PC-3 (cell line): ENCODE measurements at places on chromosomes 16 and 17. TPM values are rescaled to one million over a fixed set of nuclear protein-coding genes. Genes with fewer than 3 reads are reported as not detected.

Gene SGCA
- total RNA-seq = not detected in 2 replicates

- no peak overlapping the region for H3K27ac ChIP-seq
These were observed 1287.8 kb upstream of the CDH8 start for GRCh38 chr16:63323722-63324705.

GRCh38 chr17:4038076-4038475 lies 73.8 kb upstream of the ATP2A3 start:
- H3K4me3 ChIP-seq = no peak overlapping the region
- DNase-seq = no peak
- H3K27ac ChIP-seq = no peak overlapping the region
- H3K4me1 ChIP-seq = no peaks in the 10 kb centered on the region

Gene NAGS
- total RNA-seq = 13.5 and 14.3 TPM in 2 replicates

DNA sequence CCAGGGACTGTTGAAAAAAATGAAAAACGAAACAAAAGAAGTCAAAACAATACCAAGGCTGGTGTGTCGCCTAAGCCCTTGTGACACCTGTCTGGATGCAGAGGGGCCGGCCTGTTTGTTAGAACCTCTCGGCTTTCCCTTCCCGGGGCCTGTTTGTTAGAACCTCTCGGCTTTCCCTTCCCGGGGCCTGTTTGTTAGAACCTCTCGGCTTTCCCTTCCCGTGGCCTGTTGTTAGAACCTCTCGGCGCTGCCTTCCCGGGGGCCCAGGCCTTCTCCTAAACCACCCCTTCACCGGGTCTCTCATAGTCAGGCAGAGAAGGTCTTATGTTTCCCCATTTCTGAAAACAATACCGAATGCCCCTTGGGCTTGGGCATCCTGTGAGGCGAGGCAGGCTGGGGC lies 180.0 kb downstream of the BANP start:
- no peak for DNase-seq
- H3K4me3 ChIP-seq = no peak overlapping the region
- H3K27me3 ChIP-seq = no peaks in the 10 kb centered on the region
- no peak overlapping the region for H3K27ac ChIP-seq
- H3K4me1 ChIP-seq = no peaks in the 10 kb centered on the region

GRCh38 chr17:9768381-9768934 lies 22.9 kb downstream of the DHRS7C start:
- H3K27me3 ChIP-seq = peaks cover 10% of the 10 kb centered on the region; the same call in 1 of the 2 replicates
- no peaks in the 10 kb centered on the region for H3K4me1 ChIP-seq
- H3K36me3 ChIP-seq = no peaks in the 10 kb centered on the region
- peak; percentile 56 for DNase-seq

DNA sequence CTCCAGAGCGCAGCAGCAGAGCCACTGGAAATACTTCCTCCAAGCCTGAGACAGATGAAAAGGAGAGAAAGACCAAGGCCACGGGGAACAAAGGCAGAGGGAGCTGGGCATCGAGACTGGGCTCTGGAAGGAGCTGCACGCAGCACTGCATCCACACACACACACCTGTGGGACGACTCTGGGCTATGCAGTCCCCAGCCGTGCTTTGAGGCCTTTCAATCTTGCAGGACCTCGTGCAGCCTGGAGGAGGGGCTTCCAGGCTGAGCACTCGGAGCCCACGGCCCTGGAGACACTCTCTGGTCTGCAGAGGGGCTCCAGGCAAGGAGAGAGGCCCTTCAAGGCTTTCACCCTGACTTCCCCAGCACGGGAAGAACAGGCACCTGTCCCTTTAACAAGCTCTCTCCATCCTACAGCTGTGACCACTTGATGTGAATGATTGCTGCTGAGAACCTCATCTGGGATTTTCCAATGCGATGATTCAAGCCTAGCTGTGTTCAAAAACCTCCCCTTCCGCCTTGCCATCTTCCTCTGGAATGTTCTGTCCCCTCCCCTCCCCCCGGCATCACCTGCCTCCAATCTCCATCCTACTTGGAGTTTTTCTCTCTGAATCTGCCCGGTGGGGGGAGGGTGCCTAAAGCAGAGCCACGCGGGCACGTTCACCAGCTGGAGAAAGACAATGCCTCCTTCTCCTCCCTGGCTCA lies 37.5 kb downstream of the RBFOX3 start:
- peaks cover 59% of the 10 kb centered on the region for H3K27me3 ChIP-seq
- DNase-seq = peak; percentile 16
- no peak overlapping the region for H3K27ac ChIP-seq
- H3K4me3 ChIP-seq = no peak overlapping the region
- H3K36me3 ChIP-seq = no peaks in the 10 kb centered on the region

Gene MRTFB
- total RNA-seq = 8.1 and 12.7 TPM in 2 replicates

Gene TNFAIP1
- total RNA-seq = 18.8 and 27.5 TPM in 2 replicates

- no peak overlapping the region for H3K27ac ChIP-seq
- H3K4me3 ChIP-seq = no peak overlapping the region
- H3K36me3 ChIP-seq = no peaks in the 10 kb centered on the region
- H3K27me3 ChIP-seq = no peaks in the 10 kb centered on the region
- no peaks in the 10 kb centered on the region for H3K4me1 ChIP-seq
These were observed 152.7 kb upstream of the ERCC4 start for GRCh38 chr16:13767215-13767614.

DNA sequence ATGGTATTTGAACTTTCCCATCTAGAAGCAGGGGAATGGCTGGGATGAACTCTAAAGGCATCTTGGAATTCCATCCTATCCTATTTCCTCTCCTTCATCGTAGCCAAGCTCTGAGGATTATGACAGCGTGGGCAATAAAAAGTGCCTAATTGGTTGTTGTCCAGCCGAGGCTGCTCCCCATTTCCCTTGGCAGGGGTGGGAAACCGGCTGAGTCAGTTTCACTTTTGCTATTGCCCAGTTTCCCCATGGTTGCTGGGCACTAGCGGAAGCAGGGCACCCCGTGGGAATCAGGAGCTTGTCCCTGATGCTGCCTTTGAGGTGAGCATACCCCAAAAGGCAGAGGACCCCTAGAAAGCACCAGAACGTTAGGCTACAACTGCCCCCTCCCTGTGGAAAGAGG lies 13.8 kb upstream of the SP2 start:
- no peaks in the 10 kb centered on the region for H3K36me3 ChIP-seq
- no peaks in the 10 kb centered on the region for H3K27me3 ChIP-seq
- no peak overlapping the region for H3K4me3 ChIP-seq
- no peak overlapping the region for H3K27ac ChIP-seq
- DNase-seq = peak; percentile 16
- no peaks in the 10 kb centered on the region for H3K4me1 ChIP-seq

DNA sequence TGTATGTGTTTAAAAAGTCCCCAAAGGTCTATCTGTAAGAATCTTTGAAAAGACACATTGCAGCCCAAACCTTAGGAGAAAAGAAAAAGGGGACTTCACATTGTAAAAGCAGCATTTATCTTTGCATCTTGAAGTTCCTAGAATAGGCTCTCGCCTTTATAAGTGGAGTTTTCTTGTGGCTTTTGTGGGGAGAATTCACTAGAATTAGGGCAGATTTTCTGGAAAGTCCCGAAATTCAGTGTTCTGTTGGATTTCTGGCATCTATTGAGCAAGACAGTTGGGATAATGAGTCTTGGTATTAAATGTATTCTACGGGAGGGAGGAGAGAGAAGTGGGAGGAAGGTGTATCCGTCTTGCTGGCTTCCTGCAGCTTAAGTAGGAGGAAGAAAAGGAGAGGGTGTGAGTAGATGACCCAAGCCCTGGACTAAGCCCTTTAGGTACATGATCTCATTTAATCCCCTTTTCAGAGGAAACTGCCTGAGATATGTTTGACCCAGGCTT lies 62.6 kb downstream of the PRKCA start:
- H3K4me1 ChIP-seq = peaks cover 10% of the 10 kb centered on the region
- no peak overlapping the region for H3K27ac ChIP-seq
- no peak overlapping the region for H3K4me3 ChIP-seq
- no peaks in the 10 kb centered on the region for H3K27me3 ChIP-seq
- H3K36me3 ChIP-seq = no peaks in the 10 kb centered on the region

Gene KRTAP4-3
- total RNA-seq = not detected in 2 replicates

DNA sequence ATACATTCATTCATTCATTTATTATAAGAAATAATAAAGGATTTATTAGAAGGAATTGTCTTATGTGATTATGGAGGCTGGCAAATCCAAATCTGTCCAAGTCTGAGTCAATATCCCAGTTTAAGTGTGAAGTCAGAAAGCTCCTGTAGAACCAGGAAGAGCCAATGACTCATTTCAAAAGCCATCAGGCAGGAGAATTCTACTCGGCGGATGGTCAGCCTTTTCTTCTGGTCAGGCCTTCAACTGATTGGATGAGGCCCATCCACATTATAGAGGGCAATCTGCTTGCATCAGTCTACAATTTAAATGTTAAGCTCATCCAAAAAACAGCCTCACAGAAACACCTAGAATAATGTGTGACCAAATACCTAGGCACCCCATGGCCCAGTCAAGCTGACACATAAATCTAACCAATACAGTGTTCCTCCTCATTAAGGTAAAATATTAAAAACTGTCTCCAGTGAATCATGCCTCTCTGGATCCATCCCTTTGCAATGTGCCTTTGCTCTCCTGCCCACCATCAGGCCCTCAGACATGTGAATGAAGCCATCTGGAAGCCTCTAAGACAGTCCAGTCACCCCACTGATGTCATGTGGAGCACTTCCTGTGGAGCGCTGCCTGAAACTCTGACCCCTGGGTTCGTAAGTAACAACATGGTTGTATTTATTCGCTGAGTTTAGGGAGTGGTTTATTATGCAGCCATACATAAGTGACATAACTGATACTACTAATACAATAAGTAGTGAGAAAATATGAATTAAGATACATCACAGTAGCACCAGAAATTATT lies 69.2 kb upstream of the WSB1 start:
- H3K27me3 ChIP-seq = no peaks in the 10 kb centered on the region
- DNase-seq = no peak
- no peak overlapping the region for H3K4me3 ChIP-seq
- H3K27ac ChIP-seq = no peak overlapping the region

GRCh38 chr16:11800382-11800718 lies 3.3 kb upstream of the ZC3H7A start:
- no peak overlapping the region for H3K4me3 ChIP-seq
- H3K27ac ChIP-seq = no peak overlapping the region
- H3K36me3 ChIP-seq = no peaks in the 10 kb centered on the region
- H3K4me1 ChIP-seq = peaks cover 11% of the 10 kb centered on the region
- no peaks in the 10 kb centered on the region for H3K27me3 ChIP-seq

DNA sequence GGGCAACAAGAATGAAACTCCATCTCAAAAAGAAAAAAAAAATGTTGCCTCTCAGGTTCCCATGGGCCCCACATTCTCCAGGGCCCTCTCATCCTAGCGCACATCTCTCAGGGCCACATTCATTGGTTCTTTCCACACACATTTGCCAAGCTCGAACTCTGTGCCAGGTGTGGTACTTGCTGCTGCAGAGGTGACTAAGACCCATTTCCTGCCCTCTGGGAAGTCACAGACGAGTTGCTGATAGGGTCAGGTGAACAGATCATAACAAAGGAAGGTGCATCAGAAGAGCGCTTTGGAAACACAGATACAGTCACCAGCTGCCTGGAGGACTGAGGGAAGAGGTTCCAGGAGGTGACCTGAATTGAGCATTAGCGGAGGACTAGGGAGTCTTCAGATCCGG lies 1.0 kb downstream of the GSDMA start:
- peak; percentile 74 for DNase-seq
- no peak overlapping the region for H3K4me3 ChIP-seq
- H3K27ac ChIP-seq = no peak overlapping the region
- no peaks in the 10 kb centered on the region for H3K4me1 ChIP-seq

DNA sequence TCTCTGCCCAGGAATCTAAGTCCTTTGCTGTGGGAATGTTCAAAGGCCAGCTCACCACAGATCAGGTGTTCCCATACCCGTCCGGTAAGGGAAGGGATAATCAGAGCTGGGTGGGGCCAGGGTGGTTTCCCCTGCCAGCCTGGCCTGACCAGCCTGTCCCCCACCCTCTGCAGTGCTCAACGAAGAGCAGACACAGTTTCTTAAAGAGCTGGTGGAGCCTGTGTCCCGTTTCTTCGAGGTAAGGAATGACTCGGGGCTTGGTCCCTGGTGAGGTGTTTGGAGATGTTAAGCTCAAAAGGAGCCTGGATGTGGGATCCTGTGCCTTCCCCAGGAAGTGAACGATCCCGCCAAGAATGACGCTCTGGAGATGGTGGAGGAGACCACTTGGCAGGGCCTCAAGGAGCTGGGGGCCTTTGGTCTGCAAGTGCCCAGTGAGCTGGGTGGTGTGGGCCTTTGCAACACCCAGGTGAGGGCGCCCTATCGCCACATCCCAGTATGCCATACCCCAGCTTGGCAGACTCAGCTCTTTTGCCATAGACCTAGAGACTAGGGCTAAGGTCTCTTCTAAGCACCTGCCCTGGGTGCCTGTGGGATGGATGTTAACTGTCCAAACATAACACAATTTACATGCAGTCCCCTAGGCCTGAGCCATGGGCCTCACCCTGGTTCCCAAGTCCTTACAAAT lies 997 bp downstream of the ACADVL start:
- peaks cover 30% of the 10 kb centered on the region for H3K4me1 ChIP-seq
- no peaks in the 10 kb centered on the region for H3K27me3 ChIP-seq

Gene KRTAP9-4
- total RNA-seq = not detected in 2 replicates

Gene MRPL45
- 31.4 and 34.3 TPM in 2 replicates for total RNA-seq

DNA sequence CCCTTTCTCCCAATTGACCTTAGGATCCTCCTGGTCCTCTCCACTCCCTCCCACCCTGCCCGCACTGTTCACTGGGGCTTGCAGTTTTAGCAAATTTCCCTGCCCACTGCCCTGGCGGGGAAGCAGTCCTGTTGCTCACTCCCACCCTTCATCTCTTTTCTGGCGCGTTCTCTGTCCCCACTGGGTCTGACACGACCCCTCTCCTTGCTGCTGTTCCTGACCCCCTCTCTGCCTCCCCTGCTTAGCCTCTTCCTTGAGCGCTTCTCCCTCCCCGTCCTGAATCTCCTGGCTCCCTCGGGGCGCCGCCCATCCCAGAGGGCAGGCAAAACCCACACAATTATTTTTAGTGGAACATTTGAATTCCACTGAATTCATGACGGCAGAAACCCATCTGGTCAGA lies 1796.4 kb downstream of the TP53TG3F start:
- no peaks in the 10 kb centered on the region for H3K4me1 ChIP-seq
- no peaks in the 10 kb centered on the region for H3K36me3 ChIP-seq

DNA sequence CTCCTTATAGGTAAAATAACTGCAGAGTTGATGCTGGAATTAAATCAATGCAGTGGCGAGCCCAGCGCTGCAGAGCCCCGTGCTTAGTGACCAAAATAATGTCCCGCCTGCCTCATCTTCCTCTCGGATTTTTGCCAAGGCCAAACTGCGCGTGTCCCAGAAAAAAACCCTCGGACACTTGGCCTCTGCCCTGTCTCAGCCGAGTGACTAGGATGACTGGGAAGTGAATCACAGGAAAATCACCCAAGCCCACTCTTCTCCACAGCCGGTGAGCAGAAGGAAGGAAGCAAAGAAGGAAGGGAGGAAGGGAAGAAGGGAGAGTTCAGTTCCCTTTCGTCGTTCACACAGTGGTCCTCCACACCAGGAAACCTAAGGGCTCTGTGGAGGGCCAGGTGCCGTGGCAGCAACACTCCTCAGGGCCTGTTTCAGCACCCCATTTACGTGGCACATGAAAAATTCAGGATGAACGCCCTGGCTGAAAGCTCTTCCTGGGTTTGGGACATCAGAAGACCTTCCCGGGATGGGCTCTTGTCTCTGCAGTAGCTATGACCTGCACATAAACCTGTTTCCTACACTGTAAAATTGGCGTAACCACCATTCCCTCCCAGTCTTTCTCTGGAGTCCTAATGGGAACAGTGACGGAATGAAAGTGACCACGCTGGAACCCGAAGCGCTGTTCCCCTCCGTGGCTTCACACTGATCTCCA lies 25.4 kb upstream of the HOXB13 start:
- DNase-seq = peak; percentile 84
- no peaks in the 10 kb centered on the region for H3K36me3 ChIP-seq
- H3K4me1 ChIP-seq = peaks cover 66% of the 10 kb centered on the region
- peak overlapping the region; percentile 43 for H3K4me3 ChIP-seq
- H3K27me3 ChIP-seq = no peaks in the 10 kb centered on the region

Gene CHST4
- total RNA-seq = not detected in 2 replicates
